A172 (cell line): ENCODE measurements at places on chromosomes 2 and 18.

DNA sequence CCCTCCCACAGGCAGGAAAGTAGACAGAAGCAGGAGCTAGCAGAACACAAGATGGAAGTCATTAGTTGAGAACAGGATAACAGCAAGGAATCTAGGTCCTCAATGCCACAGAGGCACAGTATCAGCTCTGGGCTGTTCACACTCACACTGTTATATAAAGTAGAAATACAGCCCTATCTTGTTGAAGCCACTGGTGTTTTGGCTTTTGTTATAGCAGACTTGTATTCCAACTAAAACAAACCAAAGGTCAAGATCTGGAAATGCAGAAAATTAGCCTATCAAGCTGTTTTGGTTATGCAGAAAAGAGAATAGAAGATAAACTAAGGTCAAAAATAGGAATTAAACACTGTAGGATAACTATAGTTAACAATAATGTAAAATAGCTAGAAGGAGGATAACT is 37.5 kb upstream of the L3MBTL4 start:
- no peak for DNase-seq

GRCh38 chr2:4258563-4258962 is 555.2 kb downstream of the DCDC2C start:
- peak; percentile 31 for DNase-seq

DNA sequence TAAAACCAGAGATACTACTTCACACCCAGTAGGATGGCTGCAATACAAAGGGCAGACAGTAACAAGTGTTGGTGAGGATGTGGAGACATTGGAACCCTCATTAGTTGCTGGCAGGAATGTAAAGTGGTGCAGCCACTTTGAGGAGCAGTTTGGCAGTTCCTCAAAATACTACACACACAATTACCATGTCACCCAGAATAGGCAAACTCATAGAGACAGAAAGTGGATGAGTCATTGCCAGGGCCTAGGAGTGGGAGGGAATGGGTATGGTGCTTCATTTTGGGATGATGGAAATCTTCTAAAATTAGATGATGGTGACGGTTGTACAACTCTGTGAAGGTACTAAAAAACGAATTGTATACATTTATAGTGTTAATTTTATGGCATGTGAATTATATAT is 54.8 kb downstream of the ATP9B start:
- peak; percentile 4 for DNase-seq

DNA sequence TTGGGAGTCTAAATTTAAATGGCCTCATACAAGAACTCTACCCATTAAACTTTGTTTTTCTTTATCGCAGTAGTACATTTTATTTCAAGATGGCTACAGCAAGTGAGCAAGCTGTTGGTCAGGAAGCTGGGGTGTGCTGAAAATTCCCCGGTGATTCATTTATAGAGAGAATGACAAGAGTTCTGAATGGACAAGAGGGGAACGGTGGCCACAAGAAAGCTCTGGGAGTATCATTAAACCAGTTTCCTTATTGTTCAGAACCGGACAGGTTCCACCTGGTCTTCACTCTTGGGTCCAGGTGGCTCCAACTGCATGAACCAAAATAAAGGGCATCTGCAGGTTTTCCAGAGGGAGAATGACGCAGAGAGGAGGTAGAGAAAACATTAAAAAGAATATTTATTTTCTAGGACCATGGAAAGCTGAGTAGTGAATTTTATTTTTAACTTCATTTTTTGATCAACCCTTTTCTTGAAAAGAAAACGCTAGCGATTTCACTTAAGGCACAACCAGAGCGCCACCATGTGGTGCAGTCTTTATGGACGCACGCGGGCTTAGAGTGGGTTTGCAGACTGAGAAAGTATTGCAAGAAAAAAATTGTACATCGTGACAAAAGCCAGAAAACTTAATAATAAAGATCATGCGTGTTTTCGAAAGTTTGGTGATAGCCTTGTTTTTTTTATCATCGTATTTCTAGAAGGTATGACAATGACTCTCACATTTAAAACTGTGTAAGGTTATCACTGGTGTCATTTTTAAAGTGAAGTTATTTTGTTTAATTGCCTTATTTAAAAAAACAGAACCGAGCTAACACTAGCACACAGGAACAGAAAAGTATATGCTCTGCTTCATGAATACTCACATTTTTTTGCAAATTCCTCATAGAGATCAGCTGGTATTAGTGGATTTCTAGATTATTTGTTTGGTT is 97.9 kb upstream of the NOL4 start:
- DNase-seq, result peak; percentile 10

DNA sequence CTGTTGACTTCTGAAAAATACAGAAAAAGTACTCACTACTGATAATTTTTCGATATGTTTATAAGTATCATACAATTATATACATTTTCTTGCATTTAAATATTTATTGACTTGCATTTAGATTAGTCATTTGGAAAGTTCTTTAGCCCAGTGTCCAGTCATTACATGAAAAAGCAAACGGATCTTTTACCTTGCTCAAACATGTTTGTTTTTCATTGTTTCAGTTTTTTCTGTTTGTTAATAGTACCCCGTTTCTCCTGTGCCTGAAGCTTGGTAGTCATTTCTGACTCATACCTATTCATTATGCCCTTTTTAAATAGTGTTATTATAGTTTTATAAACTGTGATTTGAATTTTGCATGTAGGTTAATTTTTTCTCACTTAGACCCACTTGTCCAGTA is 28.1 kb downstream of the CEP192 start:
- DNase-seq, result no peak

DNA sequence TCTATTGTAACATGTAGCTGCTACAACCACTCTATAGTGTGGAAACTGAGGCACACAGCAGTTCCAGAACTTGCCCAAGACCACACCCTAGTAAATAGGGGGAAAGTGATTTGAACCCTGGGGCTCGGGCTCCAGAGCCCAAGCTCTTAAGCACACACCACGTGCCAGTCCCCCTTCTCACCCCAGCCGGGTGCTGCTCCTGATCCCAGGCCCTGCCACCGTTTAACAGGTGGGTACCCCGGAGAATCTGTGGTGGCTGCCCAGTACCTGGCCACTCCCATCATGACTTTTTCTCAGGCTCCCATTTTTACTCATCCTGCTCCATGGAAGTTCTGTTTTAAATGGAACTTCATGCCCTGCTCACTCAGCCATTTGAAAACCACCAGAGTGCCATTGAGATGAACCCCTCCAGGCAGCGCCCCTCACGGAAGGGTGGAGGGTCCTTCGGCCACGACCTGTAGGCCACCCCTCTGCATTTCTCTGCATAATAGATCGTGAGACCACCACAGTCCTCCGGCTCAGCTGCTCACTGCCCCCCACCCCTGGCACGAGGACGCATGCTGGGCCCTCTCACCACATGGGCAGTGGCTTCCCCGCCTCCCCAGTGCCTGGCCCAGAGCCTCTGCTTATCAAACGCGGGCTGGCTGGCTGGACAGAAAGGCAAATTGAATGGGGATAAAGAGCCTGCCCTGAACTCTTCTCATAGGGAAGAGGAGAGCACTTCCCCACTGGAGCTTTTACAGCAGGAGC is 42.1 kb downstream of the TMEM37 start:
- no peak for DNase-seq

DNA sequence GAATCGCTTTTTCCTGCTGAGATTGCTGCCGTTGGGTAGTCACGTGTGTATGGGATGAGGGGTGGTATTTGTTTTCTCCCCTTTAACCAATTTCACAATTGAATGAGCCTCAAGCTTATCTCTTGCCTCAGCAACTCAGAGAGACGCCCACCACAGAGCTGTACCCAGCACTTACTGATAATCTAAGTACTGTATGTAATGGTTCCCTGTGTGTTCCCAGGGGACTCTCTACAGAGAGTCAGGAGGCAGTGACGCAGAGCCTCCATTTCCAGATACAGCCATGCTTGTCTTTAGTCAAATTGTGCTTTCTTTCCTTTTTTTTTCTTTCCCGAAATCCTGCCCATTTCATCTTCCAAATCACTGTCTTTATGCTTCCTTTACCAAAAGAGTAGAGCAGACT is 1102.1 kb upstream of the KLHL29 start:
- no peak for DNase-seq

- DNase-seq, result no peak
Measured at GRCh38 chr2:69102041-69102593, 89.1 kb downstream of the ANTXR1 start.

- DNase-seq, result peak; percentile 92
Measured at GRCh38 chr2:2664989-2665833, 334.1 kb upstream of the MYT1L start.

DNA sequence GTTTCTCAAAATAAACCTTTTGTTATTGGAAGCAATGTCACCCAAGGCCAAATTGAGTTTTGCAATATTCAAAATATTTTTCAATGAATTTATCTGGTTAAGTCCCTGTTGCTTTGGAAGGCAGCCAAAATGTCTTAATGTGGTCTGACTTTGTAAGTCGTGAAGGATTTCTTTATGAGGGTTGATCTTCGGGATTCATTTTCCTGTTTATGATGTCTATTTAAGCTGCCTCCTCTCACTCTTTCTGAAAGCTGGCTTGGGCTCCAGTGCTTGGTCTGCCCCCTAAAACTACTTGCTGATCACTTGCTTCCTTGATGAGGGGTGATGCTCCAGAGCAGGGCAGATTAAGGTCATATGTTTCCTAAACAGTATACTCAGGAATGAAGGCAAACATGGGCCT is 141.1 kb downstream of the ANTXR1 start:
- DNase-seq, result no peak

- DNase-seq, result no peak
Measured at GRCh38 chr2:99918389-99918788, 224.0 kb downstream of the AFF3 start.

GRCh38 chr18:27017901-27018500 is 152.5 kb upstream of the AQP4 start:
- DNase-seq, result no peak

GRCh38 chr2:209091056-209091455 is 332.8 kb upstream of the MAP2 start:
- peak; percentile 62 for DNase-seq

- DNase-seq, result no peak
Measured at GRCh38 chr2:179447839-179448447, 183.3 kb upstream of the SESTD1 start.
